ENCODE measurements at places on chromosomes 7 and 10.
A peak's percentile ranks its signal among the peaks of the same experiment; 100 is the strongest.

- DNase-seq, result no peak
These were observed 162.2 kb upstream of the WDR11 start for GRCh38 chr10:120688928-120689327.

DNA sequence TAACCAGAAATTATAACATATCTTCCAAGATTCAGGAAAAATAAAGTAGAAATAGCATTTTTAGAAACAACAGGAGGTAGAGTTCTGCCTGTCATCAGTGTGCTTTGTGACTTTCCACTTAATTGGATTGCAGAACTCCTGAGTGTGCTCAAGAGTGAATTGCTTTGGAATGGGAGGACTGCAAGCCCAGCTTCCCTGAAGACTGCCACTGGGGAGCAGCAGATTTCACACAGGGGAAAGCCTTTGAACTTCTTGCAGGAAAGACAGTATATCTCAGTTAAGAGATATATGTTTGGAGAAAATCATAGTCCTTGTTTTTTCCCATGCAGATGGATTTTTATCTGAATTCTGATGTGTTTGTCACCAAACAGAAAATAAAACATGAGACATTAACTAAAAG lies 124.5 kb downstream of the TMEM168 start:
- DNase-seq, result no peak

GRCh38 chr10:79268161-79268601 lies 79.1 kb upstream of the PPIF start:
- no peak for DNase-seq

DNA sequence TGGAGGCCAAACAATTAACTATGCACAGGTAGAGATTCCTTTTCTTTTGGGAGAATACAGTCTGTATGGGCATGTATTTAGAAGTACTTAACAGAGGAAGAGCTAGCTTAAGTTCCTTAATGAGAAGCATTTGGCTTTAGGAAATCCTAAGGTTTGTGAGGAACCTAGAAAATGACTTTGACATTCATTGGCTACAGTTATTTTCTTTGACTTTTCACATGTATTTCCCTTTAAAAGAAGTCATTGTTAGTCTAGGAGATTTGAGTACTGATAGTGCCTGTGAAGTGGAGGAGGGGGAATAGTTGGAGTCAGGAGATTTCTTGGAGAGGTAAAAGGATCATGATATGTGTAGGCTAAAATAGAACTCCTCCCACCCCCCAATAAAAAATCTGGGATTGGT lies 3.6 kb downstream of the HELLS start:
- no peak for DNase-seq

GRCh38 chr10:89351780-89352597 lies 24.2 kb downstream of the IFIT3 start:
- no peak for DNase-seq

DNA sequence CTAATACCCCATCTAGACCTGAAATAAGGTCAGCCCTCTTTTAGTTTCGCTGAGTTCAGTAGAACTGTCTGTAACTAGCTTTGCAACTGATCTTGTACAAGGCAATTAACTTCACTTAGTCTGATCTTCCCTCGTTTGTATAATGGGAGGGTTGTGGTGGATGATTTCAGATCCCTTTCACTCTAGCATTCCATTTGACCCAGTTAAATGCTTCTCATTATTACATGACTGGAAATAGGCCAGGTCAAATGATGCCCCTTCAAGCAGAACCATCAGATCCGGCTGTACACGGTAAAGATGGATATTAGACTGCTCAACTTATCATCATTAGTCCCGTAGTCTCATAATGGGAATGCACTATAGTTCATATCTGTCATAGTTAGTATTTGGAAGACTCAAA lies 1009.0 kb downstream of the LRMDA start:
- DNase-seq, result no peak

GRCh38 chr7:40972426-40972825 lies 730.5 kb downstream of the INHBA start:
- no peak for DNase-seq

GRCh38 chr10:61791216-61791615 lies 110.3 kb upstream of the ARID5B start:
- no peak for DNase-seq

DNA sequence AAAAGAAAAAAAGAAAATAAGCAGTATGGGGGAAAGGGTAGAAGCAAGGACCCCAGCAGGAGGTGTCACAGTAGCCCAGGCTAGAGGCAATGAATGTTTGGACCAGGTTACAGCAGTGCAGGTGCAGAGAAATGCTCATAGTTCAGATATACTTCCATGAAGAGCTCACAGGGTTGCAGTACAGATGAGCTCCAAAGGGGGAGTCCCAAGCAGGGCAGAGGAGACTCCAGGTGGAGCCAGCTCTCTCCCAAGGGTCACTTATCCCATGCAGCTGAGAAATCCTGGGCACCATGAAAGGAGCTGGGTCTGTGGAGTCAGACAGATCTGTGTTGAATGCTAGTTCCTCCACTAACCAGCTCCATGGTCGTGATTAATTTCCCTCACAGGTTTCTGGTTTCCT lies 174.9 kb downstream of the C7orf25 start:
- no peak for DNase-seq

GRCh38 chr7:25287291-25287690 lies 59.0 kb upstream of the NPVF start:
- DNase-seq, result no peak

DNA sequence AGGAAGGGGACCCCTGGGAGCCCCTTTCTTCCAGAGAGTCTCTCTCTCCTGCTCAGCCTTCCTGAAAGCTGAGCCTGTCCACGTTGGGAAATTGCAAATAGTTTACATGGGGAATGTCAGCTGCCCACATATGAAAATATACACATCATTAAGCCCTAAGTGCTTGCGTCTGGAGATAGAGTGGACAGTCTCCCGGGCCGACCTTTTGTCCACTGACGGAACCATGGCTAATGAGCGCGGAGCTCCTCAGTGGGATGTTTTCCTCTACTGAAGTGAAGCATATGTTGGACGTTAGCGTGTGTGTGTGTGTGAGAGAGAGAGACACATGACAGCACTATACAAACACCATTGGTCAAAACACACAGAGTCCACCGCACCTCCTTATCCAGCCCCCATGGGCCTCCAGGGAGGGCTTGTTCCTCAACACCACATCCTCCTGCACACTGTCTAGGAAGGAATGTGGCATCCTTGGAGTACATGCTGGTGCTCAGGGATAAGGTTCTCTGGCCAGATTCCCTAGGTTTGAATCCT lies 128.4 kb downstream of the RGS10 start:
- DNase-seq, result no peak

GRCh38 chr10:67861750-67862432 lies 22.6 kb upstream of the SIRT1 start:
- DNase-seq, result no peak

DNA sequence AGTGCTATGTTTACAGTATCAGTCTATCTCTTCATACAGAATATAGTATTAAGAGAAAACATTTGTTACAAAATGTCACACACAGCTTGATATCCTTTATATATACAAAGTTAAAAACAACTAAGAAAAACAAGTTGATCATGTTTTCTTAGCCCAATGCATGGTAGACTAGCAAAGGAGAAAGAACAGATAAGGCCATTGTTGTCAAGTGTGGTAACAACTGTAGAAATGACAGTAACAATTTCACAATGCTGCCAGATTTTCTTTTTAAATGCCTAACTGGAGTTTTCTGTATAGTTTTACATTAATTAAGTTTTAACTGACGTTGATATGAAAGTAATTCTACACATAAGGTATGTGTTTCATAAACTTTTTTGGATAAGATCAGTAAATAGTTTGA lies 65.8 kb downstream of the TFEC start:
- DNase-seq, result no peak

DNA sequence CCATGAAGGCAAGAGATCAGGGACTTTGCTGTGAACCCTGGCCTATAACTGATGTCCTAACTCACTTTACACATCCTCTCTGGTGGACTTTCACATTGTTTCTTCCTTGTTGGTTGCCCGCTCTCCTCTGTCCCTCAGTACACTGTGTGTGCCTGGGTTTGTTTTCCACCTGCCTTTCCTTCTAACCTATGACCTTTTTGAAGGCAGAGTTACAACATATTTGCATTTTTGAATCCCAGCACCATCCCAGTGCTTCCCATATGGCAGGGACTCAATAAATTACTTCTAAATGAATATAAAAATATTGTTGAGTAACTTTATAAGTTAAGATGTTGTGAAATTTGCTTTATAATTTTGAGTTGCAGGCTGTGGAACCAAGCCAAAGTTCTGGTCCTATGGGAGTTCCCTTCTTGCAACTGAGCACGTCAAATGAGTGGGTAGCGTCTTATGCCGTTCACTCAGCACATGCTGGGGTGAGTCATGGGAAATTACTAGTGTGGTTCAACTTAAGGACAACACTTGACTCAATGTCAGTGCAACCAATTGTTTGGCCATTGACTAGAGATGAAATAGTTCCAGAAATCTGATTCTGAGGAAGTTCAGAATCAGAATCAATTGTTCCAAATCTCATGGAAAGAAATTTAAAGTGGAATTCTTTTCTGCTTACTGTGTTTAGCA lies 250.9 kb downstream of the TWIST1 start:
- DNase-seq, result no peak

- DNase-seq, result no peak
These were observed 257.4 kb downstream of the KCNMA1 start for GRCh38 chr10:77380191-77380590.

GRCh38 chr7:130732980-130733930 lies 752 bp downstream of the KLF14 start:
- peak; percentile 7 for DNase-seq

DNA sequence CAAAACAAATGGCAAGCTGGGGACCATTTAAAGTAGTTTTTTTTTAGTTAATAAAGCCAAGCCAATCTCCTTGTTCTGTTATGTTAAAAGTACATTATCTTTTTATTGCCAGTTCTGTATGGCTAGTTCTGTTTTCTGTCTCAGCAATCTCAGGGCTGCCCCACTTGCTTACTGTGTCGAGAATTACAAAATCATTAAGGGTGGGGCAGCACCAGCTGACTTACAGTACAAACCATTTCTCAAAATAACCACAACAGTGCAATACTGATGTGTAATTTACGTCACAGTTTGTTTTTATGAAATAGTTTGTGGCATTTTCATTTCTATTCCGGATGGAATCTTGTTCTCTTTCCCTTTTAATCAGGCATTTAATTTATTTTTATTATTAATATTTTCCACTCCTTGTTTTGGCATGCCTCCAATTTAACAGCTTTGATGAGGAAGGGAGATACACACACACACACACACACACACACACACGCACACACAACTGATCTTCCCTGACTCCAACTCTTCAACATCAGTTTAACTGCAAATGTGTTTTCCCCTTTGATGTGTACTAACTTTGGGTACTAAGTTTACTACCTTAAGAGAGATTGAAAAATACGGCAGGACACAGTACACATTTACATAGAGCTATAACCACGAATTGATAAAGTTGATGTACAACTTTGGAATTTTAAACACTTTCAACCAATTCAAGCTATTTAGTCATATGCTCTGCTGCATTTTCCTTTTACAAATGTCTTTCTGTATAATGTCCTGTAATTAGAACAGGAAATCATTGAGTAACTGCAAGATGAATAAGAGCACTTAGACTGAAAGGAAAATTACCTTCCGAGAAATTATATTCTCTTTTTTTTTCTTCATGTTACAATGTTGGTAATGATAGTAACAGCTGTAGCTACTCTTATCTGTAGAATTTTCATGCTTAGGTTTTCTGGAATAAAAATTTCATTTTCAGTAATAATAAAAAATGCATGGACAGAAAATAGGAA lies 91.5 kb downstream of the ARID5B start:
- DNase-seq, result peak; percentile 10

GRCh38 chr7:121228779-121229178 lies 100.0 kb upstream of the WNT16 start:
- DNase-seq, result no peak

DNA sequence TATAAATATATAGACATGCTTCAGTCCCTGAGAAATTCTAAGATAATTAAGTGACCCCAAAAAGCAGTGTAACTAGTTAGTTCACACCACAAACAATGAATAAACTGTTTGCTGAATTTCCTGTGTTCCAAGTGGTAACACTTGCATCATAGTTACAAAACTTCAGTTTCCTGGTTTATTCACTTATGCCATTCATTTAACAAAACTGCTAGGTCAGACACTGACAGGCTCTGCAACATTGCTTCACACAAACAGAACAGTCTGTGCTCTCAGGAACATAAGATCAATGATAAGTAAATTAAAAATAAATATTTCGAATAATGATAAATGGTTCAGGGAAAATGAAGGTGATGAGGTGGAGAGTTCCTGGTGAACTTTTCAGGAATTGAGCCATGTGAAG lies 133.3 kb upstream of the NAMPT start:
- no peak for DNase-seq

DNA sequence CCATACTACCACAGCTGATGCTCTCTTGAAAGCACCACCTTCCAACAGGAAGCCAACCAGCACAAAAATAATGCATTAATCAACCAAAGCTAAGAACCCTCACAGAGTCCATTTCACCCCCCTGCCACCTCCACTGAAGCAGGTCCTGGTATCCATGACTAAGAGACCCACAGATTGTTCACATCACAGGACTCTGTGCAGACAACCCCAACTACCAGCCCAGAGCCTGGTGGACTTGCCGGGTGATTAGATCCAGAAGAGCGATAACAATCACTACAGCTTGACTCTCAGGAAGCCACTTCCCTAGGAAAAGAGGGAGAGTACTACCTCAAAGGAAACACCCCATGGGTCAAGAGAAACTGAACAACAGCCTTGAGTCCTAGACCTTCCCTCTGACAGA lies 528.1 kb downstream of the KIF20B start:
- no peak for DNase-seq

GRCh38 chr10:79947083-79947415 lies 1.9 kb downstream of the SFTPD start:
- DNase-seq, result no peak

DNA sequence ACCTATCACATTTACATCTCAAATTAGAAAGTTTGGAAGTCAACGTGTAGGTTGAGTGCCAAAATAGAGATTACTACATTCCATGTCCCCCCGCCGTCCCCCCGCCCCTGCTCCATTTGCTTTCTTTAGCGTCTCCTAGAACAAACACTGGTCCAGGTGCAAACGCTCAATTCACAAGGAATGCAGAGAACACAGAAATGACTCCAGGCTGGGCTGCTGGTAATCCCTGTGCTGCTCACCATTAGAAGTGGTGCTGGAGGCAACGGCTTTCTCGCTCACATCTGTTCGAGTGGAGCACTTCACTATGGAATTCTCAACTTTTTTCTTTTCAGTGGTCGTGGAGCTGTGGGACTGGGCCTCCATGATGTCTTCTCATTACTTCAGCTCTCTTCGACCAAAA lies 14.1 kb downstream of the GLI3 start:
- DNase-seq, result no peak

DNA sequence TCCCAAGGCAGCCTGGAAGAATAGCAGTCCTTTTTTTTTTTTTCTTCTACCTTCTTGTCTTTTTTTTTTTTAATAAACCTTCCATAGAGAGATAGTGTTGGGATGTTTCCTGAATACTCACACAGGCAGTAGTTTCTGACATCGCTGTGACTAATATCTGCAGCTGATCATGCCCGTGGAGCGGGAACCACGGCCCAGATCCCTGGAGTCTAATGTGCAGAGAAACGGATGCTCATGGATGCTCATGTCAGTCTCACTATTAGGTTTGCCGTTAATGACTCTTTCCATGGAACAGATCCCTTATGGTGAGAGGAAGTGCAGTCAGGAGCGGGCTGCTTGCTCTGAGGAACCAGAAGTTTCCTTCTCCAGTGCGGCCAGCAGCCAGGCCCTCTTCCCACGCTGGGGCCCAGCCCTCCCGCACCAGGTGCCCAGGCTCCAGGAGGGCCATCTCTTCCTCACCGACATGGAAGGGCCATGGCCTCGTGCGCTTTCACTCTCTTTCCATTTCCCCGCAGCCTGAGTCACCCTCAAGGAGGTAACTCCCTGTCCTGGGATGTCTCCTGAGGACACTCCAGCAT lies 132.5 kb downstream of the WDR37 start:
- DNase-seq, result no peak

GRCh38 chr7:94697035-94697974 lies 41.4 kb upstream of the SGCE start:
- no peak for DNase-seq
